ENCODE measurements at places on chromosomes 2 and 18. TPM values are rescaled to one million over a fixed set of nuclear protein-coding genes. Genes with fewer than 3 reads are reported as not detected.

GRCh38 chr2:135037831-135038230 lies 9.4 kb downstream of the MAP3K19 start:
- DNase-seq = peak; percentile 11

DNA sequence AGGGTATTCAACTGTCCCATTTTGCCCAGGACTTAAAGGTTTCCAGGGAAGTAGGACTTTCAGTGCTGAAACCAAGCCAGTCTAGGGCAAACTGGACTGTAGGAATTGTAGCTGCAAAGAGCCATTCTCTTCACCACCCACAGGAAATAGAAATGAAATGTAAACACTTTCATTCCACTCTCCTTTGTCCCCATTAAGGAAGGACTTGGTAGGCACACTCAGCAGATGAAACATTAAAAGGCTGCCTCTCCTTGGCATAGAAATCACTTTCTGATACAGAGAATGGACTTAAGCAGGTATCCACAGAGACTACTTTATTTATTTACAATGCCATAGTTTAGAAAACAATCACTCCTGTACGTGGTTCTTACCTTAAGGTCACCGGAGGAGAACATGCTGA lies 102.9 kb upstream of the CCDC195 start:
- no peak for DNase-seq

DNA sequence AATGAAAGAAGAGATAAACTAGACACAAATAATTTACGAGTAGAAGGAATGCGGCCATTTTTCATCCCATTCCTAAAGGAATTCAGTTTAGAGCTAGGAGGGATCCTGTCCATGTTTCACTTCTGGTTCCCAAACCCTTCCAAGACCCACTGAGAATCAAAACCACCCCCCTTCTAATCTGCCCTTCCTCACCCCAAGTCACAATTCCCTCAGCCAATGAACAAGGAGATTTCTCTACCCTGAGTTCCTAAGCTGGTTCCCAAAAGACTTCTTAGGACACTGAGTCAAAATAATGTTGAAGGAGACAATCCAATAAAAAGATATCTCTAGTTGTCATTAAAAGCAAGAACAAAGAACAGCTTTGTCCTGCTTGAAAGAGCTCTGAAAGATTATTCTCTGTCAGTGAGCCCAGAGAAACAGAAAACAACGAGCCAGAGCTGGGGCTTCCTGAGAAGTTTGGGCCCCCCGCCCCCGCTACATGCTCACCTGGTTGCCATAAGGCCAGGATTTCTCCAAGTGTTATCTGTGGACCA lies 45.7 kb downstream of the STK39 start:
- DNase-seq = no peak

MYCN gene
- total RNA-seq = not detected

DNA sequence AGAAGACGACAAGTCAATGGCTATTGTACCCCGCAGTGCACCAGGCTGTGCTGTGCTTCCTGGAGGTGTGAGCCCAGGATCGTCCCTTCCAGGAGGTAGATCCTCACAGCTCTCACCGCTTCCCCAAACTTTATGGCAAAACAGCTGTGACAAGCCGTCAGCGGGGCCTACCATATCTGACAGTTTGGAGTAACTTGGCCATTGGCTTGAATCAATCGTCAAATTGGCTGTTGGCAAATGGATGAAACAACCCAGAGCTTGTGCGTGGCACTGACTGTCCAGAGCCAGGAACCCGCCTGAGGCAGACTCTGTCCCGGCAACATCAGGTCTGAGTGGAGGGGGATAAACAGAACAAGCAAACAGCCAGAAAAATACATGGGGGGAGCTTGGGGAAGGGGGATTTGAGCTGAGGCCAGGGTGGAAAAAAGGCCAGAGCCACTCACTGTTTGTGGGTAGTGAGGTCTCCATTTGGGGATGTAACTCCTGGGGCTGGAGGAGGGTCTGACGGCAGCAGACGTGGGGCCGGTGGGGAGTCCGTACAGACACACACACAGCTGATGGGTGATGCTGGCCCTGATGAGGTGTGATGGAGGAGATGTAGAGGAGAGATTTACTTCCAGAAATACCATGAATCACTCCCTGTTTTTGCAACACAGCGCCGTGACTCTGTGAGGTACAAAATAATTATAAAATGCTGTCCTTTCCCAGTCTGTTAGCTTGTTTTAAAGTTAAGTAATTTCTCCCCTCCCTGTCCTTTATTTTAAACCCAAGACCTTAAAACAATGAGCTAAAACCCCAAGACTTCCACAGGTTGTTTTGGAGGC lies 174.8 kb downstream of the TWIST2 start:
- peak; percentile 74 for DNase-seq

DNA sequence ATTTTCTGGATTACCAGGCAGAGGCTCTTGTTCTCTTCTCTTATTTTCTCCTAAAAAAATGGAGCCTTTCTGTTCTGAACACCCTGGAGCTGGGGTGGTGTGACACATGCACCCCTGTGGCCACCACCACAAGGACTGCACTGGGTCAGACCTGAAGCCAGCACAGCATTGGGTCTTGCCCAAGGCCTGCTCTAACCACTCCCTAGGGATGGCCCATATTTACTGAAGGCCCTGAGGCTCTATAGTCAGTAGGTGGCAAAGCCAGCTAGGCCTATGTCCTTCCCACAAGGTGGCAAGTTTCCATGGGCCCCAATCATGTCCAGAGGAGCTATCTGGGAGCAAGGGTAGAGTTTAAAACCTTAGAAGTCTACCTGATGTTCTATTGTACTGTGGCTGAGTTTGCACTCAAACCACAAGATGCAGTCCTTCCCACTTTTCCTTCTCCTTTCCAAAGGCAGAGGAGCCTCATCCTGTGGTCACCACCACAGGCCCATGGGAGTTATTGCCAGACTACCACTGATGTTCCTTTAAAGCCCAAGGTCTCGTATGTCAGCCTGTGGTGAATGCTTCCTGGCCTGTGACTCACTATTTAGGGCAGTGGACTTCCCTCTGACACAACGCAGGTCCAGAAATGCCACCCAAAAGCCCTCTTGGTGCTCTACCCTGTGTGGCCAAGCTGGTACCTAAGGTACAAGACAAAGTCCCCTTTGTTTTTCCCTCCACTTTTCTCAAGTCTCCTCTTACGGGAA lies 15.0 kb upstream of the FMNL2 start:
- peak; percentile 44 for DNase-seq

DNA sequence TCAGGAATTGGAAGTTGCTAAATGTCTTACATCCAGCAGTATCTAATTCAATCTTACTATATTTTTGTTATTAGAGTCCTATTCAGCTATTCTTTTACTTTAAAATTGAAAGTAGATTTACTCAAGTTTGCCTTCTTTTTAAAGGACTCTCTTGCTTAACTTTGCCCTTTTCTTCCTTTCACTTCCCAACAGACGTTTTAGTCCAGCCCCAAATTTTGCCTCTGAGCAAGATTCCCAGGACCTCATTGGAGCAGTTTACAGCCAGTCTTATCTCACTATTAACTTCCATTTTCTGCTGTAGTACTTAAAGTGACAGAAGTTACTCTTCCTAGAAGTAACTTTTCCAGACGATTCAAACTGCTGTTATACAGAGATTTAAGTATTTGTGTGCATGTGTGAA lies 1.7 kb upstream of the PRKD3 start:
- DNase-seq = peak; percentile 93

DNA sequence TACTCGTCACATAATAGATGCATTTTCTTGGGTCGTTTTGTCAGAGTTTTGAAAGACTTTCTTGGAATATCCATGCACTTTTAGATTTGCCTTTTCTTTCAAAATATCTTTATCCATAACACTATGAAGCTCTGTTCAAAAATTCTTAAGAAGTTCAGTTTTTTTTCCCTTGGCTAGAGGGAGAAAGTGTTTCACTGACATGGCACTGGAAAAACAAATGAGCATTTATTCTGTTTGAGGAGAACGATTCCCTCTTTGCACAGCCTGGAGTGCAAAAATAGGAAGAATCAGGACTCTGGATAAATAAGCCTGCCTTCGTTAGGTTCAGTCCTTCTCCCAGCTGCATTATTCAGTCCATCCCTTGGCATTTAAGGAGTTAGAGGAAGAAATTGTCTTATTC lies 91.0 kb upstream of the RPE start:
- no peak for DNase-seq

- DNase-seq = peak; percentile 21
These were observed 63.2 kb downstream of the ADCY3 start for GRCh38 chr2:24856791-24857211.

Measured in GM23248 (cell line).